Ovary (tissue), 10 donors: ENCODE measurements at places on chromosomes 3 and 15.
A peak's percentile ranks its signal among the peaks of the same experiment; 100 is the strongest.

- no peak for DNase-seq
These were observed 161.6 kb downstream of the GAP43 start for GRCh38 chr3:115784739-115785536.

DNA sequence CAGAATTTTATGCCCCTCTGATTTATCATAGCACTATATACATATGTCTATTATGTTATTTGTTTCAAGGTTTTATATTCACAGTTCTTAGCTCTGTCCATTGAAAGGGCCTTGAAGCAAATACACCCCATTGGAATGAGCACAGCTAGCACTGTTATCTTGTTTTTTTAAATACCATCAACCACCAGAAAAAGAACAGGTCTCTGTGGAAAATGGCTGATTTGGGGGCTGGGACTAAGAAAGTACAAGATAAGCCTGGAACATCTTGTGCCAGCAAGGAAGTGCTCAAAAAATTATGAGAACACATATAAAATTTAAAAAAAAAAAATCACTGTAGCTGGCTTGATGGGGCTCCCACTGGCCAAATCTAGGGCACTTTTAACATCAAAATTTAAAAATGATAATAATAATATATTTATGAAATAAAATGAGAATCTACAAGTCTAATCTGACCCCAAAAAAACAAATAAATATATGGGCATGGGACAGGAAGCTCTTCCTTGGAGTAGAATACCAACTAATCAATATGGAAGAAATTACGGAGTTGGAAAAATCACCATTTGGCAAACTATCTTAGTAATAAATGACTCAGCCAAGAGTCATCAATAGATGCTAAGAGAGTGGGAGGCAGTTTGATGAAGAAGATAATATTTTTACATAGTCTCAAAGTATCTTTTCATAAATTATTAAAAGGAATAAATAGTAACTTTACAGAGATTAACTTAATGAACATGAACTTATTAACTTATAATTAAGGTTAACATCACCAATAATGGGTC, 20.5 kb downstream of the IFT80 start:
- no peak for DNase-seq

DNA sequence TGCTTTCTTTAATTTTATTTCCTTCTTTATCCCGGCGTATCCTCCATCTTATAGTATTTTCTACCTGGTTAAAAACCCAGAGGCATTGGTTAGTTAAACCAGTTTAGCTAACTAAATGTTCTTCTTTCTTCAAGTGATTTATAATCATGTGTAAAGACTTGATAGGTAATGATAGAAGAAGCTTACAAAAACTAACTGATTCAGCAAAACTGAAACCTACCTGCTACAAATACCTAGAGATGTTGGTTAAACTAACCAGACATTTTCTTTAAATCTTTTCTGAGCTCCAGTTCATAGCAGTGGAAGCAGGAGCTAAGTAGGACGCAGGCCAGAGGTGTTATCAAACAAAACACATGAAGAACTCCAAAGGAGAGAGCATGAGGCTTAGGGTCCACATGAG, 44.8 kb downstream of the LEO1 start:
- DNase-seq: no peak

DNA sequence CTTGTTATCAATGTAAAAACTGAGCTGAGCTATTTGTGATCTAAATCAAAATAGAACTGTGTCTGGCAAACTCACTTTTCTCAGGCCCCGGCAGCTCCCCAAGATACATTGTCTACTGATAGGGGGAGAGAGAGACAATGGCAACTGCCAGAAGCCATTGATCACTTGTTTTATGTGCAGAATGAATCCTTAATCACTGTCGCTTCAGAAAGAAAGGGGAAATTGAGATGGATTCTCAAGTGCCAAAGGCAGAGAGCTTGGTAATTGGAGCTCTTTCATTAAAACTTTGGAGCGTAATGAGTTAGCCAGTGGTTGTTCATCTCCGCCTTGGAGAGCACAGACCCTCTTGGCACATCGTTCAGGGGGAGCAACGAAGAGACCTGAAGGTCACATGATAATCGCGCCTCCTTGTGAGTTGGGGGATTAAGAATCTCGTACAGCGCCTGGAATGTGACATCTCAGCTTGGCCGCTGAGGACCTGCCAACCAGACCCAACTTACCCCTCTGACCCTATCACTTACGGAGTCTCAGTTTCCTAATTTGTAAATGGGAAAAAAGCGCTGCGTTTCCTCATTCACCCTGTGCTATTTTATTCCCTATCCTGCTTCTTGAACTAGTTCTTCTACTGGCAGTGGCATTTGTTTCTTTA, 252.8 kb downstream of the VPS13C start:
- no peak for DNase-seq

DNA sequence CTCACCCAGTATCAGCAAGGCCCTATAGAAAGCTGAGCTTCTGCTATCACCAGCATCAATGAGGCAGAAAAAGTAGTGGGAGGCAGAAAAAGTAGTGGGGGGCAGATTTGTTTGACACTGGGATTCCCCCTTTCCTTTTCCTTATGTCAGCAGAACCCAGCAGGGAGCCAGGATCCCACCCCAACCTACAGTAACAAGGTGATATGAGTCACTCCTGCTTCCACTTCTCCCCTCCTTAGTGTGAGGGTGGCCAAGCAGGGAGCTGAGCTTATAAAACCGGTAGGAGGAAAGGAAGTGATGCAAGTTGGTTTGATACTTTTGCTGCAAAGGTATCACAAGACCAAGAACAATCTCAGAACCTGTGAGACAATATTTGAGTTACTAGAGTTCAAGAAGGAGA, 128.7 kb downstream of the SCAPER start:
- DNase-seq: no peak

DNA sequence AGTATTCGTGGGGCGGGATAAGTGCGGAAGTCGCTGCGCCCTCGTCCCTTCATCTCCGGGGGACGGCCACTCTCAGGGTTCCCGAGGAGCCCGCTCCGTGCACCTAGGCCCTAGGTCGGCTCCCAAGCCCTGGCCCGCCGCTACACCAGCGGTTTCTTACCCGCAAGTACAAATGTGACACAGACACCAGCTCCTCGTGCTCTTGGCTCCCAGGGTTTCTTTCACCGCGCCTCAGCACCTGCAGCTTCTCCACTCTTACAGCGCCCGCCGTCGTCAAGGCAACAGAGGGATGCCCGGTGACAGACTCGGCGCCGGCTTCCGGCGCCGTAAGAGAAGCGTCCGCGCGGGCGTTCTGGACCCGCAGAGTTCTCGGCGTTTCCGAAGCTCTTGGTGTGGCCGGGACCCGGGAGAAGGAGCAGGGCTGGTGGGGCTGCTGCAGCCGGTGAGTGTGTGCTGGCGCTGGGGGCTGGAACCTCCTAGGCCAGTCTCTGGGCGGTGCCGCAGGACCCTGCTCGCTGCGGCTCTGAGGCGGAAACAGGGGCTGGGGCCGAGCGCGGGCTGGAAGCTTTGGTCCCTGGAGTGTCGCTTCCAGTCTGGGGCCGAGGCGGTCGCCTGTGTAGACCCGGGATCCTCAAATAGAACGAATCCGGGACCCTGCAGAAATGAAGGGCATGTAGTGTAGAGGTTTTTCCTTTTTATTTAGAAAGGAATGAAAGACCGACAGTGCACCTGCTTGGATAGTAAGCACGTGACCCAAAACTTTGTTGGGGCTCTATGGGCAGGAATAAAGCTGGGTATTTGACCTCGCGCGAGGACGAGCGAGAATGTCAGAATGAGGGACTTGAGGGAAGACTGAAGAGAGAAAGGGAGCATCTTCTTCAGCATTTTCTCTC, 155.4 kb upstream of the GOLGA6L4 start:
- peak; percentile 19 for DNase-seq

GRCh38 chr3:135007607-135008006, 212.5 kb downstream of the EPHB1 start:
- no peak for DNase-seq

- DNase-seq: no peak
These were observed 25.5 kb upstream of the SNRPA1 start for GRCh38 chr15:101320501-101321052.

DNA sequence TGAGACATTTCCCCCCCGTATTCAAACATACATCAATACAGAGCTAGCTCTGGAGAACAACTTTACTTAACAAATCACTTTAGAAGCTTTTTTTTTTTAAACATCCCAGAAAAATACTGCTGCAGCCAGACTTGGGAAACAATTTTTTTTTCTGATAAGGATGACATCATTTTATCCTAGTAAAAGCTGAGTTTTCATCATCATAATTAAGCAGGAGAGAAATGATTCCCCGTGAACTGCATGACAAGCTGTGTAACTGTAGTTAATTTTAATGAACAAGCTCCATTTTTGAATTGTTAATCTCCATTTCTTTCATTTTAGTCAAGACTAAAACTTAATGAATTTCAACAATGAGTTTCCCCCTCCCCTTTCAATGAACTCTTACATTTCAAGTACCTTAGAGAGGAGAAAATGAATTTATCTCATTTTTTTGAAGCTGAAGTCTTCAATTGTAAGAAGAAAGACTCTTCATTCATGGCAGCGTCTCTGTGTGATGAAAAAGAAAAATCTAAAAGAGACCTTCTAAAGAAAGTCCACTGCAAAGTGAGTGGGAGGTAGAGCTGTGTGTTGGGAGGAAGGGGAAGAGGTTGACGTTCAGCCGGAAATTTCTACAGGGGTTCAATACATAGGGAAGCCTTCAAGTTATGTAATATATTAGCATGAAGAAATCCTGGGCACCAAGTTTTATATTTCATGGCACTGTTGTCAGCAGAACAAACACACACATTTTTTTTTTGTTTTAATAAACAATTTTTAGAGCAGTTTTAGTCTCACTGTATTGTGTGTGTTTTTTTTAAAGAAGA, 31.7 kb downstream of the HES1 start:
- no peak for DNase-seq

DNA sequence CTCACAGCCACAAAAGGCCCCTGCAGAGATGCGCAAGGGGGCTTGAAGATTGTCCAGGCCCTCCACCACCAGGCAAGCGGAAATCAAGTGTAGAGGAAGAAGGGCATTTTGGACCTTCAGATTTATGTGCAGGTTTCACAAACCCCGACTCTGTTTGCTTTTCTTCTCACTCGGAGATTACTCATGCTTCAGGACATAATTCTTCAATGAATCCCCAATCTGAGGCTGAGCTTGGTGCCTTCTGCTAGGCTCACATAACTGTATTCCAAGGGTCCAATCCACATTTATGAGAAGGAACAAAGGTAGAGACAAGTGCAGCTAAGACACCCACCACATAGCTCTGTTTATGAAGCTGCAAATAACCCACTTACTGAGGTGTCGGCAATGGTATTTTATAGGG, 50.6 kb upstream of the NMNAT3 start:
- no peak for DNase-seq

- DNase-seq: no peak
These were observed 149.4 kb downstream of the SNRK start for GRCh38 chr3:43435706-43436105.

GRCh38 chr3:66075281-66075680, 36.6 kb upstream of the MAGI1 start:
- DNase-seq: no peak

DNA sequence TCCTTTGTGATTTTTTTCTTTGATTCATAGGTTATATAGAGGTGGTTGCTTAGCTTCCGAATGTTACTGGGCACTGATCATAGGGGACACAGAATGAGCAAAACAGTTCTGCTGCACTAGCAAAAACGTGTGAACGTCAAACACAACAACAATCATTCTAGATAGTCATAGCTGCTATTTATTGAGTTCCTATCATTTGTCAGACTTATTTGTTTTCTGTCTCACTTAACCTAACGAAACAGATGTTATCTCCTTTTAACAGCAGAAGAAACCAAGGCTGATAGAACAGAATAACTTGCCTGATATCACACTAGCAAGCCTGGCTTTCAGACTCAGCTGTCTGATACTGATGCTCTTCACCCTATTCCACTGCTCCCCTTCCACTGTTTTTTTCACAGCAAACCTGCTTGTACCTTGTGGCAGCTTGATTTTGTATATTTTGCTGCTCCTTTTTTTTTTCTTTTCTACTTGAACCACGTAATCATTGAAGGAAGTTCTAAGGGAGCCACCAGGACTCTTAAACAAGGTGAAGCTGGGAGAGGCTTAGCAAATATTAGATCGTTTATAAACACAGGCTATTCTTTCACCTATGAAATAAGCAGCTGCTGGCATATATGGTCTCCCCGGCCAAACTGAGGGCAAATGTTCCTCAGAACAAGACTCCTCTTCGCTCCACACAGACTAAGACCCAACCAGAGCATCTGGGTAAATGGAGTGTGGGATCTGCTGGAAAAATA, 78.8 kb downstream of the MCF2L2 start:
- DNase-seq: no peak

GRCh38 chr3:112293368-112294321, at the start of gene SLC9C1:
Gene SLC9C1, minus strand, starts transcription at chr3:112294216. Its CDS starts 7,425 bp downstream, at chr3:112286791.
- no peak for DNase-seq

- DNase-seq: no peak
These were observed 13.3 kb downstream of the MYD88 start for GRCh38 chr3:38151667-38152265.

DNA sequence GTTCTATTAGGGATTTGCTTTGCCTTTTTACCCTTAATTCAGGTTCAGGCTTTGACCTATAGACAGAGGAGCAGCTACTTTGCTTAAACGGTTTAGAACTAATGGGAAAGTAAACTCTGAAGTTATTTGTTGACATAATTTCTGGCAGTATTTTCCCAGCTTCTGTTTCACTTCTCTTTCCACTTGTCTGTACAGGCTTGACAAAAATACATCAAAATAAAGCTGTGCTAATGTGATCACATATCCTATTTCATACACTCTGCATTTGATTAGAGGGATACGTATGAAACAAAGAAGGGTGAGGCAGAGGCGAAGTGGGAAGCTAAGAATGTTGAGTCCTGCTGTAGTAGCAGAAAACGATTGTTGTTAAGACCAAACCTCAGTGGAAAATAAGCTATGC, 389.1 kb upstream of the RARB start:
- DNase-seq: no peak

DNA sequence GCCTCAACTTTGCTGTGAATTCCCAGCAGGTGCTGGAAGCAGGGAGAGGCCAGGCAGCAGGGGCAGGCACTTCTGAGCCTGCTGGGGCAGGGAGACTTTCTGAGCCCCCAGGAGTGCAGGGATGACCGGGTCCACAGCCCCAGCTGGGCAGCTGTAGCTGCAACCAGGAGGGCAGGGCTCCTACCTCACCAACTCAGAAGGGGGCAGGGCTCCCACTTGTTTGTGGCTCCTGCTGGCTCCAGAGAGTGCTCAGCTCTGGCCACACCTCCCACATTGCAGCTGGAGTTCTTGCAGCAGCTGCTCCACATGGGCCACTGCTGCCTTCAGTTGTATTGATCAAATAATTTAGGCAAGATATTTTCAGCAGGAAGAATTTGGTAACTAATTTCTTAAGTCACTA, 812.3 kb downstream of the NSUN3 start:
- no peak for DNase-seq

DNA sequence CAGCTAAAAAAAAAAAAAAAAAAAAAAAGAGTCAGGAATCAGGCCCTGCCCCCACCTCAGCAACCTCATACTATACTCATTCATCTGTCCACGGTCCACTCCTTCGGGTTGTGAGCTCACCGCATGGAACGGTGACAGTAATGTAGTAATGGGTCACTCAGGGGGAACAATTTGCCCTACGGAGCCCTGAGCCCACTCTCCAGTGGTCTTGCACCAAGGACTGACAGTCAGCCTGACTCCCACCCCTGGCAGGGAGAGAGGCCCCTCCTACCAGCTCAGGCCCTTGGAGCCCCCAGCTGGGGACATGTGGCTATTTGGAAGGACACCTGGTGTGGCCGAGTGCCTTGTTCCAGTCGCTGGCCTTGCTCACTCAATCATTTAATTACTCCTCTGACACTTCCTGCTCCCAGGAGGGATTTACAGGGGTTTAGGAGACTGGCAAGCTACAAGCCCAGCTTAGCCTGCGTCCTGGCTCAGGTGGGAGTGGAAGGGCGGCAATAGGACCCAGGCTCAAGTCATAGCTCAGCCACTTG, 19.9 kb upstream of the CACNA2D2 start:
- no peak for DNase-seq

GRCh38 chr3:42096796-42097565, 5.8 kb downstream of the TRAK1 start:
- no peak for DNase-seq
